ENCODE measurements at places on chromosomes 11 and 22.

- peak; percentile 72 for DNase-seq
Observed at GRCh38 chr22:50306753-50307749, at the start of gene PLXNB2. Gene PLXNB2, minus strand, starts transcription at chr22:50307646. Its CDS starts 17,062 bp downstream, at chr22:50290584.

DNA sequence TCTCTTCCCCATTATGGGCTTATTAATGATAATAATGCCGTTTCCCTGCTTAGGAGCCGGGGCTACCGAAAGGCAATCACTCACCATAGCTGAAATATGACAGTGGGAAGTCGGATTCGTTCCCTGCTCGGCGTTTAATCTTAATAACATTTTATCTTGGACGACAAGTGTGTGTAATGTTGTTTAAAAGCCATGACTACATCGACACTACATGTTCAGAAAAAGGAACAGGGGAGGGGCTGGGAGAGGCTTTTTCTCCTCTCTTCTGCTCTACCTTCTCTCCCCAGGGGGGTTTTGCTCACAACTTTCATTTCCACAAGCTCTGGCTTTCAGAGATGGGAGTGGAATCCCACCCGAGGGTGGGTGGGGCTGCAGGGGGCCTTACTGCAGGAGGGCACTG, 105.5 kb downstream of the DSCAML1 start:
- no peak for DNase-seq

DNA sequence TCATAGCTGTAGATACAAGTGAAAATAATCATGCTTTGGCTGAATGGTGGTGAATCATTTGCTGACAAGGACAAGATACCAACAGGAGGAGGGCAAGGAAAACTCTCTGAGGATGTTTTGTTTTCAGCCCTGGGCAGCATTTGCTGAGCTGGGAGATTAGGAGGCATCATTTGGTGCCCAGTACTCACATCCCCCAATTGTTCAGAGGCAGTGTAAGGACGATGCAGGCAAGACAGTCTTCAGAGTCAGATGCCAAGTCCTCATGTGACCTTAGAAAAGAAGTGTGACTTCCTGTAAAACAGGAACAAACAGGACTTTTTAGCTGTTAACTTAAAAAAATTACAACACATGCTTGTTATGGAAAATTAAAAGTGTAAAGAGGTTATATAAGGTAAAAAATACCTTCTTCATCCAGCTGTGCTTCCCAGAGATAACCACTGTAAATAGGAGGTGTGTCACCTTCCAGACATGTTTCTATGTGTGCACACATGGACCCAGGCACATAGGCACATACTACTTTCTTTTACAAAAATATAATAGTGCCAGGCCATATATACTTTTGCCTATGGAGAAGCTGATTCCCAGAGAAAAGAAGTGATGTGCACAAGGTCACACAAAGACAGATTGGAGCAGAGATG, 18.0 kb downstream of the CNTF start:
- no peak for DNase-seq

- peak; percentile 77 for DNase-seq
Observed at GRCh38 chr11:129375751-129376657, at the start of gene BARX2. Gene BARX2, plus strand, starts transcription at chr11:129375848. Its CDS starts 188 bp downstream, at chr11:129376036.

GRCh38 chr11:6248248-6248647, 9.4 kb downstream of the CNGA4 start:
- no peak for DNase-seq
